ENCODE measurements at places on chromosomes 1 and 21.

DNA sequence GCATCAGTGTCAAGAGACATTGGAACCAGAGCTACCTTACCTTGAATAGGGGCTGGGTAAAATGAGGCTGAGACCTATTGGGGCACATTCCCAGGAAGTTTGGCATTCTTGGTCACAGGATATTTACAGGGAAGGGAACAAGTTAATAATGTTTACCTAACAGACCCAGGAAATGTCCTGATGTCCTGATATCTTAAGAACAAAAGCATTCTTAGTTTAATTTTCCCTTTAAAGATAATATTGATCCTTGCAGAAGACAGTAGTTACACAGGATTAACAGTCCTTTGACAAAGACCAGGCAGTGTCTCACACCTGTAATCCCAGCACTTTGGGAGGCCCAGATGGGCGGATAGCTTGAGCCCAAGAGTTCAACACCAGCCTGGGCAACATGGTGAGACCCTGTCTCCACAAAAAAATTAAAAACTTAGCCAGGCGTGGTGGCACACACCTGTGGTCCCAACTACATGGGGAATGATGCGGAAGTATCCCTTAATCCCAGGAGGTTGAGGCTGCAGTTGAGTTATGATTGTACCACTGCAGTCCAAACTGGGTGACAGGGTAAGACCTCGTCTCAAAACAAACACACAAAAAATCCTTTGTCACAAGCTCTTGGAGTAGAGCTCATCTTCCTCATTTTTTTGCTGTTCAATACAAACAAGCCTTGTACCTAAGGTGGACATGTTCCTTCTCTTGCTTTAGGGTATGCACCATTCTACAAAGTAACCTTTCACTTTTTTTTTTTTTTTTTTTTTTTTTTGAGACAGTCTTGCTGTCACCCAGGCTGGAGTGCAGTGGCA is 1.3 kb upstream of the TOMM20 start:
- DNase-seq, result no peak

DNA sequence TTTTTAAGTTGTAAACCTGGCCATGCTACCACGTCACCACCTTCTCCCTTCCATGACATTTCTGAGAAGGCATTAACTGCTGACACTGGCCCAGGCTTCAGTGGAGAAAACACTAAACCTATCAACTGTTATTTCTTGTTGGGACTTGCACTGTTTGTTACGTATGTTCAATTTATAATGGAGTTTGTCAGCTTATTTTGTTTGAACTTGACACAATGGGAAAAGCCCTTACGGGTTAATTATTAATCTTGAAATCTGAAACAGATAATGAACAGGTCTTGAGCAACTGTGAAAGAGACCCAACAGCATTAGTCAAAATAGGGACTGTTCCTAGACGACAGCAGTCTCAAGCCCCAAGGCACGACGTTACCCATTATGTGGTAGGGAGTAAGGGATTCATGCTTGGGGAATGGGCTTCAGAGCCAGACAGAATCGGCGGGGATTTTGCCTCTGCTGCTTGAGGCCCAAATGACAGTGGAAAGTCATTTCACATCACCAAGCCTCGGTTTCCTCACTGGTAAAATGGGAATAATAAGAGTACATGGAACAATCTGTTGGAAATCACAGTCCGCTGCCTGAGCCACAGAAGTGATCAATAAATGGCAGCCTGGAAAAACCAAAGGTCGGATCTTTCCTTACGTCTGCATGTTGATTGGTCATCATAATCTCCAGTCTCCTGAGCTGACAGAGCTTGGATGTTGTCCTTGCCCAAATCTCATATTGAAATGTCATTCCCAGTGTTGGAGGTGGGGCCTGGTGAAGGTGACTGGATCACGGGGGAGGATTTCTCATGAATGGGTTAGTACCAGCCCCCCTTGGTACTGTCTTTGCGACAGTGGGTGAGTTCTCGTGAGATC is 44.5 kb downstream of the TIAM1 start:
- no peak for DNase-seq

GRCh38 chr1:206429421-206429820 is 40.9 kb upstream of the IKBKE start:
- no peak for DNase-seq

DNA sequence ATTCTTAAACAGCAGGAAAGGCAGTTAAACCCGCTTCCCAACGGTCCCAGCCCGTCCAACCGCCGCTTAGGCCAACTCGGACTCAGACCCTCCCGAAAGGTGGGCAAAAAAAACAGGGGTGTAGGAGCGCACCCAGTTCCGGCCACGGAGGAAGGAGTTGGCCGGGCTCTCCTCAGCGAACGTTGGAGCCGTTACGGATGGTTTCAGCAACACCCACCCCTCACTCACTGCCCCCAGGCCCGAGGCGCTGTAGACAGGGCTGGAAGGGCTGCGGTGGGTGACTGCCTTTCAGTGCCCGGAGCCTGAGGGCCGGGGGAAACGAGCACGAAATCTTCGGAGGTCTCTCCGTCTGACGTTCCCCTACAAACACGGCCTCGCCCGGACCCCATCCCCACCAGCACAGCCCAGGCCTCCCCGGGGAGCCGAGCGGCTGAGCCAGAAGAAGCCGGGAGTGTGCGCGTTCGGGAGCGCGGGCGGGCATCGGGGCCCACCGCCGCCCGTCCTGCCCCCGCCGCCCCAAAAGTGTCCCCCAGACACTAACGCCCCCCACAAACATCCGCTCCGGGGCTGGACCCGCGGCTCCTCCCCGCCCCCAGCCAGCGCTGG is 1.3 kb downstream of the KDM5B start:
- peak; percentile 35 for DNase-seq
